ENCODE measurements at places on chromosomes 1 and 21.
A peak's percentile ranks its signal among the peaks of the same experiment; 100 is the strongest.

- DNase-seq = no peak
Observed at GRCh38 chr1:15948595-15949452, 27.1 kb downstream of the ZBTB17 start.

DNA sequence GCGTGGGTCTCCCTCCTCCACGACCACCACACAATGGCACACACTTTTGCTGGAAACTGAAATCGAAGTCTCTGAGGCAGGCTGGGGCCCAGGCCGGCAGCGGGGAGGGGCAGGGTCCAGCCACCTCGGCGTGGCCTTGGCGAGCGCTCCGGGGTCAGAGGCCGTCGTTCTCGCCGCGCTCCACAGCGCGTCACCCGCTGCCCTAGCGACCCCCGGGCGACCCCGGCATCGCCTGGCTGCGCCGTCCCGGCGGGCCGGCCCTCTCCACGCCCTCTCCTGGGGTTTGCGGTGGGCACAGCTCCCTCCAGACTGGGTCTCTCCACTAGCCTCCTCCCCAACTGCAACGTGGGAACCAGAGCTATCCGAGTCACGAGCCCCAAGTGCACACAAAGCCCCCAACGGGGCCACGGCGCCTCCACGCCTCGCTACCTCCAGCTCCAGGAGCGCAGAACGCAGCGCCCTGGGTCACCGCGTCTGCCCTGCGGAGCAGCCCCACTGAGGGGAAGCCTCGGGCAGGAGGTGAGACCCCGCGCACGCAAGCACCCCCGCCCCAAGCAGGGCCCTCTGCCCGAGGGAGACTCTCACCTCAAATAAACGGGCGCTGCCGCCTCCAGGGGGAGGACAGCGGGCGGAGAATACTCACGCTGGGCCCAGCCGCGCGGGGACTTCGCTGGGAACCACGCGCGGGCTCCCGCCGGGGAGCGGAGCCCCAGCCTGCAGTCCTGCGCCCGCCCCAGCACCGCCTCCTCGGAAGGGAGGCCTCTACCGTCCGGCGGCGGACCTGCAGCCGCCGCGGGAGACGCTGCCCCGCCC is 134.0 kb upstream of the BARHL2 start:
- DNase-seq = peak; percentile 62

GRCh38 chr1:24018611-24019580 is 38.8 kb upstream of the SRSF10 start:
- DNase-seq = no peak

GRCh38 chr1:19514391-19514831 is 29.1 kb upstream of the CAPZB start:
- no peak for DNase-seq

- DNase-seq = no peak
Observed at GRCh38 chr1:9663257-9663656, 11.7 kb downstream of the PIK3CD start.

GRCh38 chr21:43805275-43805800 is 16.0 kb downstream of the RRP1 start:
- DNase-seq = no peak

- DNase-seq = no peak
Observed at GRCh38 chr1:85411567-85412305, 53.2 kb downstream of the DDAH1 start.

- no peak for DNase-seq
Observed at GRCh38 chr21:43925096-43925481, 60.1 kb downstream of the AGPAT3 start.

DNA sequence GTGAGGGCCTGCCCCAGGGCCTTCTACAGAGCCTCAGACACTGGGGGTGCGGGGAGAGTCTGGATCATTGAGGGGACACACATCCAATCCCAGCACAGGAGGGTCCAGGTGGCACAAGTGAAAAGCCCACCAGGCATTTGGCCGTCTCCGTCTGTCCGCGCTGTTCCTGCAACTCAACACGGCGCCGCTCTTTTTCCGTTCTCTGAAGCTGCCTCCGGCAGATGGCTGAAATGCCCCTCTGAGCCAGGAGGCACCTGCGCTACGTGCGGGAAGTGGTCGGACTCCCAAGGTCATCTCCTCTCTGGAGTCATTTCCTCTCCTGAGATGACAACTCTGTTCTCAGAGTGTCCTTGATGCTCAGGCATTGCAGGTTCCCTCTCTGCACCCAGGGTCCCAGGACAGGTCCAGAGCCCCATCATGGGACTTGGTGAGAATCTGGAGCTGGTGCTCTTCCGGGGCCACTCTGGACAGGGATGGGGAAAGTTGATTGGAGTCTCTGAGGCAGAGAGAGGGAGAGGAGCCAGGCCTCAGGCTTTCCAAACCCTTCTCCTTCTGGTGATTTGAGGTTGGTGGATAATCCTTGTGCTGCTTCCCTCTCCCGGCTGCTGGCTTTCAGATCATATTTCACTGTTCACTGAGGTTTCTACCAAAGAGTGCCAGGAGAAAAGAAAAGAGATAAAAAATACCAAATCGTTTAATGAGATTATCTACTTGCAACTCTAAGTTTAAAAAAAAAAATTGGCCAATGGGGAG is 14.0 kb upstream of the MIXL1 start:
- DNase-seq = no peak

- DNase-seq = no peak
Observed at GRCh38 chr1:188817814-188818213, 1659.8 kb downstream of the BRINP3 start.

DNA sequence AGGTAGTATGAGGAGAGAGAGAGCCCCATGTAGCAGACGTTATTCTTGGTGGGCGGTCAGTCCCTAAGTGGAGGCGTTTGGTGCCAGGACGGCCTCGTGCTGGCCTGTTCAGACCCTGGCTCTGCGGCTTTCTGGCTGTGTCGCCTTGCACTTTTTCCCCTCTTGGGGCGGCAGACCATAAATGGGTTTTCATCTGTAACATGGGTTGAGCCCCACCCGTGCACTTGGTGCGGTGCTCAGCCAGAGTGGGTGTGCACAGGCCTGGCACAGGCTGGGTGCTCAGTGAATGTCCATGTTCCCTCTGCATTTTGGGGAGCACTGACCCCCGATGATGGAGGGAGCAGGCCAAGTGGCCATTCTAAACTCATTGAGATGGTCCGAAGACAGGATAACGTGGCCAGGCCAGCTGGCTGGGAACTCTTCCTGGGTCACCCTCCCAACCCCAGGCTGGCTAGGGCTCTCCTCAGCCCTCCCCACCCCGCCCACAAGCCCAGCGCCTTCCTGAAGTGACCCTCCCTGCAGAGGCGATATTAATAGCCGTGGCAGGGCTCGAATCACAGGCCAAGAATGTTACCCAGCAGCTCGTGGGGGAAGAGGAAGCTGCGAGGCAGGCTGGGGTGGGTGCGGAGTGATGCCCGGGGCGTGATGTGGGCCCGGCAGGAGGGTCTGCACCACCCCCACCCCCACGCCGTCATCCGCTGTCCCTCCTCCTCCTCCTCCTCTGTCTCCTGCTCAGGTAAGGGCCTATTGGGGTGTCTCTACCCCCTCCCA is 78.5 kb downstream of the ARHGEF10L start:
- no peak for DNase-seq

GRCh38 chr1:50228871-50229384 is 120.2 kb downstream of the ELAVL4 start:
- no peak for DNase-seq

- DNase-seq = no peak
Observed at GRCh38 chr21:44490405-44490804, 35.1 kb downstream of the LRRC3 start.

DNA sequence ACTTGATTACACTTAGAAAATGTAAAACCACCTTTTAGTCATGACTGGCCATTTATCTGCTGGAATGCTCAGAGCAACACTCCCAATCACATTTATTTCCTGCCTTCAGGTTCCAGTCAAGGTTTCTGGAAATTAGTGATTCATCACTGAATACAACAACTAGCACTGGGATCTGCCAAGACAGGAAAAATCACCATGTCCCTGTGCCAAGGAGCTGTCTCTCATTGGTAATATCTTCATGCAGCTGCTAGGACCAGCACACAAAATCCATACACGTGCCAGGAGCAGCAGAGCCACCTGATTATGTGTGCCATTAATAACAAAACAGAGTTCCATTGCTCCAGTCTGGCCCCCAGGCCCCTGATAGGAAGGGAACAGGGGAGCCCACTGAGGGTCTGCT is 194.6 kb downstream of the TNR start:
- DNase-seq = no peak

GRCh38 chr1:182268669-182269068 is 122.9 kb downstream of the GLUL start:
- DNase-seq = no peak

DNA sequence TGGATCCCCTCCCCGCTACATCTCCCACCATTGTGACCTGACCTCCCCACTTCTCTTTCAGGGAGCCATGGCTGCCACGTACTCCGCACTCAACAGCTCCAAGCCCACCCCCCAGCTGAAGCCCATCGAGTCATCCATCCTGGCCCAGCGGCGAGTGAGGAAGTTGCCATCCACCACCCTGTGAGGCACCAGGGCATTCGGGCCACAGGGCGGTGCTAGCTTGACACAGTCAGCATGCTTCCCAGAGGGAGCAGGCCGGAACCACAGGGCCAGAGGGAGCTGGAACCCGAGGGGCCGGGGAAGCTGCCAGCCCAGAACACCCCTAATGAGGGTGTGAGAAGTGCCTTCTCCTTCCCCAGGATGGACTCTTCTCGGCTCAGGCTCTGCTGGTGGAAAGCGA is 44.5 kb downstream of the RPS6KA1 start:
- no peak for DNase-seq

DNA sequence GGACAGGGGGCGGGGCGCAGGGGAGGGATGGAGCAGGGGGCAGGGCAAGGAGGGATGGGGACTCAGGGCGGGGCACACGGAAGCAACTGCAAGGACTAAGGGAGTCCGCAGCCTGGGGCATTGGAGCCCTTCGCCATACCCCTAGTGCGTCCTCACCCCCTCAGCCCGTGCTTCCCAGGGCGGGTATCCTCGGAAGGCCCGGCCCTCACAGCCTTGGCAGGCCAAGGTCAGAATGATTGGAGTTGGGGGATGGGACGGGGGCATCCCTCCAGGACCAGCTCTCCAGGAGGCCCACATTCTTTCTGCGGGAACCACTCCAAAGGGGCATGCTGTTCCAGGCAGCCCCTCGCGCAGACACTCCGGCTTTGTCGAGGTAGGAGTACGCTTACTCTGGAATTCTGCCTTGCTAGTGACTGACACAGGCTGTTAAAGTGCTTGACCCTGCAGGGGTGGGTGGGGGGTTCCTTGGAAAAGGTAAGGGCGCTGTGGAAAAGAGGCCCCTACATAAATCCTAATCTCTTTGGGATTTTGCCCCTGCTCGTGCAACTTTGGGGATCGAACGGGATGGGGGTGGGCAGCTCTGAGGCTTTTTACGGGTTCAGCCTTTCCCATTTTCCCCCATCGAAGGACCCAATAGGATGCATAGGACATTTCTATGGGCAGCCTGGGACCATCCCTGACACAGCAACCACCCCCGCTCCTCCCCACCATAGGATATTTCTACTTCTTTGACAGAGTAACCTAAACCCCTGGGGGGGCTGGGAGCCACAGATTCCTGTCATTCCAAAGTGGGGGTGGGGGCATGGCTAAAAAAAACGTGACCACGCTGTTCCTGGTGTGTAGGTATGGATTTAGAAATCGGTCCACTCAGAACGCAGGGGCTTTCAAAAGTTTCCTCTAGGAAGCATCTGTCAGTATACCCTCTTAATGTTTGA is 738 bp upstream of the TRIM11 start:
- no peak for DNase-seq

DNA sequence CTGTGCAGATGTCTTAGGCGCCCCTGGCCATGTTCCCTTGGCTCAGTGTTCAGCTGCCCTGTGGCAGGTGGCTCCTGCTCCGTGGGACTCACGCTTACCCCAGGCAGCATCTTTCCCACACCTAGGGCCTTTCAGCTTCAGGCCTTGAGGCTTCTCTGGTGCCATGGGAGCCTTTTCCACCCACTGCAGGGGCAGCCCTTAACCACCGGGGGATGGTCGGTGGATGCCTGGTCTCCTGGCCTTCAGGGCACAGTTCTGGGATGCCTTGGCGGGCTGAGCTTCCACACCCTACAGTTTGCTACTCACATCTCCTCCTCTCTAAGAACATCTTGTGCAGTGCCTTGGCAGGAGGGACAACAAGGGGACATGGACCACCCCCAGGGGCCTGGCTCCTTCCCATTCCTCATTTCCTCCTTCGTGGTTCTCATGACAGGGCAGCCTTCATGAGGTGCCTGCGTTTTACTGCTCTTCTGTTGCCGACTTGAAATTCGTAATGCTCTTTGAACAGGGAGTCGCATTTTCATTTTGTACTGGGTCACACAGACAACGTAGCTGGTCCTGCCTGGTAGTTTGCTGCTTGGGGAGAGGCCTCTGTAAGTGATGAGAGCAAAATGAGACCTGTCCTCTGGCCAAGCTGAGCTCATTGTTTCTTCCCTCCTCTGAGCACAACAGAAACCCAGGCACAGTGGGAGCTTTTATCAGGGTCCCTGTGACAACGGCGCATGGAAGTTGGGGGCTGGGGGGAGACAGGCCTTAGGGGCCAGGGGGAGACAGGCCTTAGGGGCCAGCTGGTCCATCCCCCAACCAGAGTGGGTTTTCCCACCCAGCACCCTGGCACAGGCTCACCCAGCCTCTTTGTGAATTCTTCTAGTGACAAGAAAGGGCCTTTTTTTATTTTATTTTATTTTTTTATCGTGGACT is 62.0 kb upstream of the NEK2 start:
- no peak for DNase-seq

DNA sequence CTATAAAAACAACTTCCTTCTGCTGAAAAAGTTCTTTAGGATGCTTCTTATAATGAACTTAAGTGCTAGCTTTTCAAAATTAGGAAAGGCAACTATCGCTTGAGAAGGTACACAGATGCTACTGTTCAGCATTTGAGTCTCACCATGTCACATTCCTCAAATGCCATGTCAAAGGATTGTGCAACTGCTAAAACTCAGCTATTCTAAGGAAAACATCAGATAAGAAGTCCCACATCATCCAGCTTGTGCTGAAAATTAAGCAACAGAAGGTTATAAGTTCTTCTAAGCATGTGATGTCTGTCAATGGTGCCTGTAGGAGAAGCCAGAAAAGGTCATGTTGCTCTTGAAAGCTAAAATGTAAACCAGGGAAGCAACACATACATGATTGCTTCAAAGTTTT is 36.5 kb downstream of the MCOLN2 start:
- no peak for DNase-seq

DNA sequence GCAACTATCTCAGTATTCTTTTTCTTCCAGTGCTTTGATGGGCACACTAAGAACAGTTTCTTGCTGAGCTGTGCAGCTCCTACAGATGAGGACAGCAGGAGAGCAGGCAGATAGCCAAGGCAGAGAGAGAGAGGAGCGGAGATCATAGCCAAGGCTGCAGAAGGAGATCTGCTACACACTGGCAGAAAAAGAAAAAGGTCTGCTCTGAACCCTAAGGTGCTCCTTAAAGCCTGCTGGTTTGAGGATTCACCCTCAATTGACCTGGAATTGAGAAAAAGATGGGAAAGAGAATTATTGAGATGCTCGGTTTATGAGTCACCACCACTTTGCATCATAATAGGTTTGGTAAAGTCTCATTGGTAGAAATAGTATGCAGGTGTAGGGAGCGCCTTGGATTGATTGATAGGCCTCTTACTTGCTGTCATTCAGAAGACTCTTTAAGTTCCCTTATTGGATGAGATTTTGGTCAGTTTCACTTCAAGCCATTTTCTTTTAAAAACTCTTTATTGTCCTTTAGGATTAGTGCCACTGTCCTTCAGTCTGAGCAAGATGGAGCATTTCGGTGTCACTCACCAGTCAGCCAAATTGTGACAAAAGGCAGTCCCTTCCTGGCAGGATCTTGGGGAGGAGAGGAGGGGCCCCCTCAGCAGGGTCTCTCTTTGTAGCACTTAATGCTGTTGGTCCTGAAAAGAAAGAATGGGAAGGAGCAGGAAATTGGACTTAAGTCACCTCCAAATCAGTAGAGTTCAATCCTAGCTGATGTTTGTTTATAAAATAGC is 685.0 kb downstream of the ADGRL2 start:
- DNase-seq = no peak

GRCh38 chr1:89125913-89126580 is at the start of gene GBP2:
Gene GBP2 (minus strand): TSS chr1:89126114. CDS start chr1:89121966, 4,148 bp downstream.
- DNase-seq = no peak

Data from stimulated activated CD4-positive, alpha-beta T cell treated with anti-CD3 and anti-CD28 coated beads, TNF-alpha, amount 100 ng/mL, for 4 hours (primary cell).